ENCODE measurements at places on chromosomes 1 and 21.
A peak's percentile ranks its signal among the peaks of the same experiment; 100 is the strongest.

GRCh38 chr1:37926038-37926924 lies 20.6 kb downstream of the INPP5B start:
- peak; percentile 16 for DNase-seq

DNA sequence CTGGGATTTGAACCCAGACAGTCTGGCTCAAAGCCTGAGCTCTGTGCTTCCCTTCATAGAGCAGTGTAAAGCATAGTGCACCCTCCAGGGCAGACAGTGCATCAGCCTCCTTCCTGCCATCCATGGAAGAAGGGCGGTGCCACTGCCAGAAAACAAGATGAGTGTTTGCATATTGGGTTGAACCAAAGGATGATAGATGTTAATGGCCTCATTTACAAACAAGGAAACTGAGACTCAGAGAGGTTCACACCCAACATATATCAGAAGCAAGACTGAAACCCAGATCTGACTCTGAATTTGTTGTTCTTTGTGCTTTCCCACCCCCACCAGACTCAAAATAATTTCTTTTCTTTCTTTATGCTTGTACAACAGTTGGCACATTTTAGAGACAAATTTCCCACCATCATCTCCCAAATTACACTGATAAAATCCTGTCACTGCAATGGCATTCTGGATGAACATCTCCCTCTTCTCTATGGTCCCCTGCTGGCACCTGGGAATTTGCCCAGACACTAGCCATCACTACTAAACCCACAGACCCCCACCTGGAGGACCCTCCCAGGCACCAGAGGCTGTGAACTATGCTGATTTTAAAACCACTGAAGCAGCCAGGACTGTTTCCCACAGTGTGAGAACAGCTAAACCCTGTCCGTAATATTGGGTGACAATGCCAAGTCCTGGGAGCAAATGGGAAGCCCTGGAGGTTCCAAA lies 45.4 kb upstream of the MPZL1 start:
- DNase-seq = no peak

GRCh38 chr1:168623003-168623828 lies 46.8 kb downstream of the XCL1 start:
- no peak for DNase-seq

DNA sequence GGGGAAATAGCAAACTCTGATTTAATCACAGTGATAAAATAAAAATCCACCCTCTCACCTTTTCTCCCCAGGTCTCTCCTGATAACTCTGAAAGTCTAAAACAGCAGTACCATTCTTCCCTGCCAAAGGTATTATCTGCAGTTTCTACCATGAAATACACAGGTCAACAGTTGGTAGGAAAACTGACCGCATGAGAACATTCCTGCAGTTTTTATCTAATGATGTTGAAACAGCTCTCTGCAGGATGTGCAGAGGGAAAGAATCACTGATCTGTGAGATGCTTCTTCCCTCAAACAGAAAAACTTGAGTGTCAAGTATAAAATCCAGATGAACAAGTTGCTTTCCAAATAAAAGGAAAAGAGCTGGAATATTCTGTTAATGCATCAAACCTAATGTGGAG lies 39.1 kb downstream of the KCNJ6 start:
- no peak for DNase-seq

DNA sequence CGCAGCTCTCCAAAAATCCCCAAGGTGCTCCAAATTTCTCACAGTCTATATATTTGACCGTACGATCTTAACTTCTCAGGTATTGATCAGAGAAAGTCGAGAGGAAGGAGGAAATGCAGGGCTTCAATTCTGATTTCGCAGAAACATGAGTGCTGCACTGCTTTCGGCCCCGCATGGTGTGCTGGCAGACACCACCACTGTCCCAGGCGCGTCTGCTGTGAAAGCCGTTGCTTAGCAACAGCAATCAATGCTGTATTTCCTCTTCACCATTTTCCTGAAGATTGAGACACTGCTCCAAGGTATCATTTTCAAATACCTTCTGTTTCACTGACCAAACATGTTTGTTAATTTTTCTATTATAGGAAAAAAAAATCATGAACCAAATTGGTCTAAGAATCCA lies 296.3 kb downstream of the SMYD3 start:
- DNase-seq = peak; percentile 13

- DNase-seq = no peak
These were observed 106.0 kb downstream of the NTNG1 start for GRCh38 chr1:107246775-107247345.

DNA sequence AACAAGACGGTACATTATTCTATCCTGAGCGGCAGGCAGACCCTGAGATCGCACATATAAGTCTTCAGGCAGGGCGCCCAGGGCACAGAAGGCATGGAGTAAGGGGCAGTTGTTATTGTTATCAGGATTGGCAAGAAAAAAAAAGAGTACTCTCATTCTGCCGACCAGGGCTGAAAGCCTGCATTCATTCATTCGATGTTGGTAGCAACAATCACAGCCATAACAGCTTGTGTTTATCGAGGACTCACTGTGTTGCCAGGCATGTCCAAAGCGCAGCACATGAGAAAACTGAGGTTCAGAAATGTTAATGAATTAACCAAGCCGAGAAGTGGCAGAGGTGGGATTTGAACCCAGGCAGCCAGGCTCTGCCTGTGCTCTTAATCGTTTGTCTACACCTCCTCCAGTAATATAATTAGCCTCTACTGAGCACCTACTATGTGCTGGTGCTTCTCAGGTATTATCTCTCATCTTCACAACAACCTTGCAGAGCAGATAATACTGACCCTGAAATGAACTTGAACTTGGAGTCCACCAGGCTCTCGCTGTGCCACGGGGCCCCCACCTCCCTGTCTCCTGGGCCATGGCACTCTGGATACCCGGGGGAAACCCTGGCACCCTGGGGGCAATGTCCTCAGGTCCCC lies 56.2 kb downstream of the TAS1R2 start:
- DNase-seq = no peak

- no peak for DNase-seq
These were observed 5.9 kb downstream of the FNDC10 start for GRCh38 chr1:1593834-1594601.

GRCh38 chr1:115068826-115069585 lies 20.3 kb downstream of the TSPAN2 start:
- peak; percentile 35 for DNase-seq

- DNase-seq = no peak
These were observed 34.5 kb downstream of the ALG6 start for GRCh38 chr1:63401945-63402344.

DNA sequence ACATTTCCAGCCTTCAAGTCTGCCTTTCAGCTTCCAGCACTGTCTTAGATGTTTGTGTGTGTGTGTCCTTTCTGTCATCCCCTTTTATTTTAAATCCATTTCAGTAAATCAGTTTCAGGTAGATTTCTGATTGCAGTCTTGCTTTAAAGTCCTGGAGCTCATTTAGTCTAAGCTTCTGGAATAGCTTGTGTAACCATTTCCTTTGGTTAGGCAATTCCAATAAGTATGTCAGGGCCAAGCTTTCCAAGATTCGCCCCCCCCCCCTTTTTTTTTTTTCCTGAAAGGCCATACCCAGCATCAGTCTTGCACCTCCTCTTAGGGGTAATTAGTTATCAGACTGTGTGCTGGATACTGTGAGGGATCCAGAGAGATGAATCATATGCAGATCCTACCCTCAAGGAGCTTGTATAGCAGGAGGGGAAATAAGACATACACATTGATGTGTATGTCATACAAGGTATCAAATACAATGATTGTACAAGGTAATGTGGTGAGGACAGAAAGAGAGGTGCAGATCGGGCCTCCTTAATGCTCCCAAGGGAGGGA lies 41.3 kb downstream of the NFYC start:
- no peak for DNase-seq

DNA sequence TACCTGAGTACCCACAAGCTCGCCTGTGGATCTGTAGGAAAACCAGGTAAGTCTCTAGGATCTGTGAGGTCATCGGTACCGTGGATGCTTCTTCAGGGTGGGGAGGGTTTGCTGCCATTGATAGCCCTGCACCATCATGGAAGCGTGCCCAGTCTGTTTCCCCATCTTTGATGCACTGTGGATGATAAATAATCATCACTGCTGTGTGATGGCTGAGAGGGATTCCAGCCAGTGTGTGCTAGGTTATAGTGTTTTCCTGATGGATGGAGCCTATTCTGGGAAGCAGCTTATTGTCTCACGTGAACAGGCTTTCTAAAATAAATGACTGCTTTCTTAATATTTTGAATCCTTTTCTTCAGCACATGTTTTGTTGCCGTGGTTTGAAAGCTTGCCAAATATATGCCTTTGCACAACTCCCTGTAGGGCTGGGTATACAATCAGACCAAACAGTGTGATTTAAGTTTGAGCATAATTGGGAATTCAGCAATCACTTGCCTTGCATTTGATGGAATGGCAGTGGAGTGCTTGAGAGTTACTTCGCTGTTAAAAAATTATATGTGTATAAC lies 113.8 kb downstream of the CAMTA1 start:
- no peak for DNase-seq

GRCh38 chr1:31904339-31905092 lies 33.7 kb downstream of the PTP4A2 start:
- DNase-seq = no peak

DNA sequence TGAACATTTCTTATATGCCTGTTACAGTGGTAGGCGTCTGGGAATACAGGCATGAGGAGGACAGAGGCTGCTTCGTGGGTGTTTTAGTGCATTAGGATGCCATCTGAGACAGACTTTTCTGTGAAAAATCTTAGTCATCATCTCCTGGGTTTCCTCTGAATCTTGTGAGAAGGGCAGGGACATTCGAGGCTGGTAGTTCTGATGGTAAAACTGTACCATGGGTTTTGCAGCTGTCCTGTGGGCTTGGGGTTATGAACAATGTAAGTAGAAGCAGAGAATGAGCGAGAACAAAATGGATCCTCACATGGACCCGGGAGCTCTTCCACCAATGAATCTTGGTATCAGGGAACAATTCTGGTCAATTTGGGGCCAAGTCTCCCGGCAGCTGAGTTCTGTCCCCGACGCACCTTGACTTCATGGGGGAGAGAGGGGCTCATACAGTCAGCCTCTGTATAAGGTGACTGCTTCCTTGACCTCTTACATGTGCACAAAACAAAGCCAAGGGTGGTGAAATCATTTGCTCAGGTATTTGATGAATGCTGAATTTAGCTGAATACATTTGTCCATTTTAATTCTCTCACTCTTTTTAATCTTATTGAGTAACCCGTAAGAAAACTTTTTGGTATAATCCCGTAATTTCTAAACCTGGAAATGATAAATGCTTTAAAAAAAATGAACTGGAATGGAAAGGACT lies 63.6 kb upstream of the ERRFI1 start:
- no peak for DNase-seq

DNA sequence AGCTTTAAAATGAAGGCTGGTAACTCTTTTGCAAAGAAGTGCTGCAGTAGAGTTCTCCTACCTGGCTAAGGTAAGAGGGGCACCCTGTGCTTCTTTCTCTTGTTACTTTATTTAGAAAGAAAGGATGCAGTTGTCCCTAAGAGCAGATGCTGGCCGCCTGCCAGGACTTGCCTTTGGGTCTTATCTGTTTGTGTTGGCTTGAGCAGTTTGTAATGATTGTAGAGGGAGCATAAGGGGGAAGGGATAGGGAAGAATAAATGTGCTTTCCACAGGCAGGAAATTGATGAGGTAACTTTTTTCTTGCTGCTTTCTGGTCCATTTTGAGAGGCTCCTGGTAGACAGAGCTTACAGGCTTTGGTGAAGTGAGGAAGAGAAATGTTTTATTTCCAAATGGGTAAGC lies 229.6 kb downstream of the HHAT start:
- peak; percentile 76 for DNase-seq

- no peak for DNase-seq
These were observed 891 bp downstream of the HMGN1 start for GRCh38 chr21:39348040-39348354.

- no peak for DNase-seq
These were observed 141.9 kb downstream of the PEX14 start for GRCh38 chr1:10616696-10617095.

DNA sequence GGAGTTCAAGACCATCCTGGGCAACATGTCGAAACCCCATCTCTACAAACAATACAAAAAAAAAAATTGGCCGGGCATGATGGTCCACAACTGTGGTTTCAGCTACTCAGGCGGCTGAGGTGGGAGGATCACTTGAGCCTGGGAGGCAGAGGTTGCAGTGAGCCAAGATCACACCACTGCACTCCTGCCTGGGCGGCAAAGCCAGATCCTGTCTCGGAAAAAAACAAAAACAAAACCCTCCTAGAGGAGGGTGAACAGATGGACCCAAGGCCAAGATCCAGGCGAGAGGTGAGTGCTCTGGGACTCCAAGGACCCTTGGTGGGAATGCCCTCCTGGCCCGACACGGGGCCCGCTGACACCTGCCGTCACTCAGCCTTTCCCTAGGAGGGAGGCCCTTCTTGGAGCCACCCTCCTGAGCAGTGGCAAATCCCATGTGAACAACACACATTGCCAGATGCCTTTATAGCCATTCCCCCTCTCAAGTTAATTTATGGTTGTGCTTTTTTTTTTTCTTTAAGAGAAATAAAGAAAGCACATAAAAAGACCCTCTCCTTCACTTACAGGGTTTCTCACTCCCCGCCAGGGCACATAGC lies 380 bp downstream of the TFF2 start:
- no peak for DNase-seq

DNA sequence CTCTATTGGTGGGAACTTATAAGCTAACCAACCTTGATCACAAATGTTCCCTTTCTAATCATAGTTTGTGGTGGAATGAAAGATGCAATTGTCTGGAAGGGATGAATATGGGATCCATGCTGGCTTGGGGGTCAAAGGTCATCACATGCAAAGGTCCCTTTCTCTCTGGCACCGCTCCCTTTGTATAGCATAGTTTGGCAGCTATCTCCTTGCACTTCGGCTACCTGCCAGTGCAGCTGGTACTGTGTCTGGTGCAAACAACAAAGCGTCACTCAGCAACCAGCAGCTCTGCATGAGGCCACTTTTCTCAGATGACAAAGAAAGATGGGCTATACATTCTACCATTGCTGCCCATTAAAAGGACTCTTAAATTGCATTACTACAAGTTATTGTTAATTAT lies 188.2 kb upstream of the NFIA start:
- no peak for DNase-seq

DNA sequence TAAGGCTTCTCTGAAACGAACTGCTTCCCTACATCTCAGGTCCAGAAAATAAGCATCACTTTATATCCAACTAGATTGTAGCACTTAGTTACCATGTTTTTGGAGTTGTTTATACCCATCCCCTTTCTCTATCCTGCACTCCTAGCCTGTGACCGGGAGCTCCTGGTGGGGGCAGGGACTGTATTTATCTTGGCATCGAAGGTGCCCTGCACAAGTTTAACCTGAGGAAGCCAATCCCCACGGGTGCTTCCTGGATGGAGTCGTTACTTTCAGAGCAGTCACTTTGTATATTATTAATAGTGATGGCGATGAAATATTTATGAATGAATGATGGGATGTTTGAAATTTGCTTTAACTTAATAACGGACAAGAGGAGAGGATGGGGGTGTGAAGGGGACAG lies 73.9 kb downstream of the KLHDC7A start:
- DNase-seq = no peak

- DNase-seq = no peak
These were observed 625 bp upstream of the NEGR1 start for GRCh38 chr1:72283022-72283306.

- peak; percentile 90 for DNase-seq
These were observed 9.4 kb downstream of the HSPG2 start for GRCh38 chr1:21927533-21928237.
